Renal cortical epithelial cell (primary cell): ENCODE measurements at places on chromosomes 7 and 10. TPM values are rescaled to one million over a fixed set of nuclear protein-coding genes. Genes with fewer than 3 reads are reported as not detected.

The GARIN1A gene
- 0.17 and 0.60 TPM in 2 replicates for total RNA-seq

The NME8 gene
- total RNA-seq = not detected in 2 replicates

The NKX1-2 gene
- total RNA-seq = not detected in 2 replicates

The TMEM139 gene
- 48.2 and 70.5 TPM in 2 replicates for total RNA-seq

DNA sequence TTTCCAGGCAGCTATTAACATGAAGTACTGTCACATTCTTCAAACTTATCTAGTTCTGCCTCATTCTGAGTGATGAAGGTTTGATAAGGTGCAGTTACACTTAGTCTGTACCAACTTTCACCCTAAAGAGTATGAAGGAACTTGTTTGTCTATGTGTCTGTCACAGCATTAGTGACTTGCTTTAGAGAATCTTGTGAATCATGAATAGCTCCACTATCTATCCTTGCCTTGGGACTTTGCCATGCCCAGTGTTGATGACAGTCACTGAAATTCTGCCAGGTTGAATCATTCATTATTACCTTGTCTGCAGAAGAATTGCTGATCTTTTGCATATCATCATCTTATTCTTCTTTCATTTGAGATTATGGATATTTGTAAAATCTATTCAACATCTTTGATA lies 50.9 kb upstream of the A1CF start:
- no peak for DNase-seq

The ASAH2 gene
- 0.17 and 1.2 TPM in 2 replicates for total RNA-seq

The TMEM176A gene
- total RNA-seq = 0.35 TPM in 1 of 2 replicates, not detected in the other

DNA sequence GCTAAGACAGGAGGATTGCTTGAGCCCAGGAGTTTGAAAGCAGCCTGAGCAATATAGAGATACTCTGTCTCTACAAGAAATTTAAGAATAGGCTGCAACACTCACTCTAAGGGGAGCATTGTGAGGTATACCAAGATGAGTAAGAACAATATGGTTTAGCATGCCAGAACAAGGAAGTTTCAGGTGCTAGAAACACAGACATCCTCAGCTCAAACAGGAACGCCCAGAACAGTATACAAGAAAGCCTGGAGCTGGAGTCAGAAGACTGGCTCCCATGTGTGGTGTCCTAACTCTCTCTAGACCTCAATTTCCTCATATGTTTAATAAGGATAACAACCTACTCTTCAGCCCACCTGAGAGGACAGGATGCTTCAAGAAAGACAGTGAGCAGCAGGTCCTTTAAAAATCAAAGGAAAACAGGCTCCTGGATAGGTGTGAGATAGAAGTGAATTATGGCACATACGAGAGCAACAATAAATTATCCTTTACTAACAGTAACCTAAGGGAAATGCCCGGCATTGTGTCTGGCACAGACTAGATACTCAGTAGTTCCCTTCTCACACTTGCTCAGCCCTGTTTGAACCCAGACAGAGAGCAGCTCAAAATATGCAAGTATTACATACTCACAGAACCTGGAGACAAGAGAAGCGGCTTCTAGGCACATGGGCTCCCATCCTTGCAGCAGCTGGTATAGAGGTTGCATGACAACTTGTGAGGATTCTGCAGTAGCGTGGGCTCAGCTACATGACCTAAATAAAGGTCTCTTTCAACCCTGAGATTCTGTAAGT lies 45.4 kb downstream of the KAT6B start:
- no peak for DNase-seq
